Aorta (tissue), 5 donors: ENCODE measurements at places on chromosomes 11 and 22. TPM values are rescaled to one million over a fixed set of nuclear protein-coding genes. Genes with fewer than 3 reads are reported as not detected.

CASP5 gene
- polyA plus RNA-seq = not detected

GRCh38 chr11:60607483-60607882, 91.9 kb upstream of the MS4A8 start:
- H3K27ac ChIP-seq = no peak overlapping the region
- H3K4me3 ChIP-seq = no peak overlapping the region
- H3K36me3 ChIP-seq = no peaks in the 10 kb centered on the region
- no peaks in the 10 kb centered on the region for H3K4me1 ChIP-seq

GRCh38 chr11:46698597-46698996, 1.8 kb downstream of the ARHGAP1 start:
- DNase-seq = no peak
- H3K4me1 ChIP-seq = peaks cover 3% of the 10 kb centered on the region
- H3K27ac ChIP-seq = no peak overlapping the region
- no peak overlapping the region for H3K4me3 ChIP-seq
- peaks cover 4% of the 10 kb centered on the region for H3K36me3 ChIP-seq

GRCh38 chr22:43114958-43115357, 4.4 kb downstream of the BIK start:
- H3K4me3 ChIP-seq = no peak overlapping the region
- no peak overlapping the region for H3K27ac ChIP-seq
- DNase-seq = no peak
- no peaks in the 10 kb centered on the region for H3K4me1 ChIP-seq

DNA sequence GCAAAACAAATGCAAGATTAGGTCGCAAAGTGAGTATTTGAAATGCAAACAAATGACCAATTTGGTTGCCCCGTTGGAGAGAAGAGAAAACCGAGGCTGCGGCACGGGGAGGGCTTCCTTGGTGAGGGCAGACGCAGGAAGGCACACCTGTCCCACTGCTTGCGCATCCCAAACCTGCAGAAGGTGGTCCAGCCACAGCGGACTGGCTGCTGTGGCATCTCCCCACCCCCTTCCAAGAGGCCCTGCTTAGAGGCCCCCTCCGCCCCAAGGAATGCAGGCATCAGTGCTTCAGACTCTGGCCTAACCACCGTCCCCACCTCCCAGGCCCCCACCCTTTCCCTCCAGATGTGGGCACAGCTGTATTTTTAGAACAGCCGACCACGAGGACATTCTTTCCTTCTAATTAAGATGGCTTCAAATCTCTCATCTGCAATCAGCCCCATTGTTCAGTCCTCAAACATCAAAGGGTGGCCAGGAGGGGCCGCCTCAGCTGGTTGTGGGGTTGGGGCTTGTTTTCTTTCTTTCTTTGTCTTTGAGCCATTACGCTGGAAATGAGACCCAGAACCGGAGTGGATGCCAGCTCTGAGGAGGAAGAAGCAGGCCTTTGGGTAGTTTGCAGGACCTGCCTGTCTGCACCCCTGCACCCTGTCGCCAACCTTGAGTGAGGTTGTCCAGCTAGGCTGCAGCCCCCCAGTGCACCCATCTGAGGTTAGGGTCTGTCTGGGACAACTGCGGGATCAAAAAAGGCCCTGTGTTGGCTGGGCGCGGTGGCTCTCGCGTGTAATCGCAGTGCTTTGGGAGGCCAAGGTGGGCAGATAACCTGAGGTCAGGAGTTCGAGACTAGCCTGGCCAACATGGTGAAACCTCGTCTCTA, 9.4 kb upstream of the DERL3 start:
- no peaks in the 10 kb centered on the region for H3K4me1 ChIP-seq
- H3K27me3 ChIP-seq = no peaks in the 10 kb centered on the region
- H3K27ac ChIP-seq = no peak overlapping the region
- no peak overlapping the region for H3K4me3 ChIP-seq
- H3K36me3 ChIP-seq = no peaks in the 10 kb centered on the region

- no peaks in the 10 kb centered on the region for H3K4me1 ChIP-seq
- H3K36me3 ChIP-seq = no peaks in the 10 kb centered on the region
- no peaks in the 10 kb centered on the region for H3K27me3 ChIP-seq
- no peak overlapping the region for H3K27ac ChIP-seq
- H3K4me3 ChIP-seq = no peak overlapping the region
These were observed 71.6 kb downstream of the LRP5 start for GRCh38 chr11:68383976-68384501.

- H3K27ac ChIP-seq = no peak overlapping the region
- no peaks in the 10 kb centered on the region for H3K4me1 ChIP-seq
- no peaks in the 10 kb centered on the region for H3K27me3 ChIP-seq
These were observed 22.6 kb upstream of the ADSL start for GRCh38 chr22:40323681-40324171.

GRCh38 chr11:47152953-47153950, 23.4 kb downstream of the ARFGAP2 start:
- no peak overlapping the region for H3K4me3 ChIP-seq
- H3K27ac ChIP-seq = no peak overlapping the region
- peak; percentile 78 for DNase-seq
- no peaks in the 10 kb centered on the region for H3K27me3 ChIP-seq
- no peaks in the 10 kb centered on the region for H3K4me1 ChIP-seq

DNA sequence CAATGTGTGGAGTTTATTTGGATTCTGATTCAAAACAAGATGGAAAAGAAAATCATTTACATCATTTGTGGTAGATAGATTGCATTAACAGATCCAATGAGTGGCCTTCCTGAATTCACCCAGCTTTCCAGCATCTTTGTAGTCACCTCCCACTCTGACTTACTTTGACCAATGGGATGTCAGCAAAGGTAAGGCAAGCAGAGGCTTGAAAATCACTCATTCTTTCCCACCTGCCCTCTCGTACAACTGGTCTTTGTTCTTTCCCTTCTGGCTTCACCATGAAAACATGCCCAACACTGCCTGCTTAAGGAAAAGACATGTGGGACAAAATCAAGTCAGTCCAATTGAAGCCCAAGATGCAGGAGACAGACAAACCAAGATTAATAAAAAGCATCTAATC, 202.1 kb downstream of the TTC28 start:
- DNase-seq = no peak
- H3K36me3 ChIP-seq = no peaks in the 10 kb centered on the region
- H3K4me3 ChIP-seq = no peak overlapping the region
- H3K4me1 ChIP-seq = no peaks in the 10 kb centered on the region

- H3K4me3 ChIP-seq = no peak overlapping the region
- H3K27ac ChIP-seq = no peak overlapping the region
- peak; percentile 77 for DNase-seq
- no peaks in the 10 kb centered on the region for H3K4me1 ChIP-seq
- no peaks in the 10 kb centered on the region for H3K27me3 ChIP-seq
These were observed 38.2 kb downstream of the KIAA0930 start for GRCh38 chr22:45202333-45203149.

DNA sequence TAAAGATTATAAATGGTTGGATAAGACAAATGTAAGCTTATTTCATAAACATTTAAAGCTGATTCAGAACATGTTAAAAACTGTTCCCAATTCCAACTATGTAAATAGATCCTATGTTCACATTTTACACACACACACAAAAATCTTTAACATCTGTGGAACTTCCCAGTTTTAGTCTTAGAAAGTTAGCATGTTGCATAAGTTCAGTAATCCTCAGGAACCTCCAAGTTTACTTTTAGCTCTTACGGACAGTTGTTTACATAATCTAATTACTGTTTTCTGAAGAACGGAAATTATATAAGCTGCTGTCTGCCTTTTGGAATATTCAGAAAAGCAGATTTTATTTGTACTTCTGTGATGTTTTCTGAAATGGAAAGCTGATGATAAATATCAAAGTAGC, 53.3 kb downstream of the PANX1 start:
- DNase-seq = no peak
- no peaks in the 10 kb centered on the region for H3K27me3 ChIP-seq
- no peak overlapping the region for H3K27ac ChIP-seq
- no peak overlapping the region for H3K4me3 ChIP-seq
- peaks cover 18% of the 10 kb centered on the region for H3K36me3 ChIP-seq

DNA sequence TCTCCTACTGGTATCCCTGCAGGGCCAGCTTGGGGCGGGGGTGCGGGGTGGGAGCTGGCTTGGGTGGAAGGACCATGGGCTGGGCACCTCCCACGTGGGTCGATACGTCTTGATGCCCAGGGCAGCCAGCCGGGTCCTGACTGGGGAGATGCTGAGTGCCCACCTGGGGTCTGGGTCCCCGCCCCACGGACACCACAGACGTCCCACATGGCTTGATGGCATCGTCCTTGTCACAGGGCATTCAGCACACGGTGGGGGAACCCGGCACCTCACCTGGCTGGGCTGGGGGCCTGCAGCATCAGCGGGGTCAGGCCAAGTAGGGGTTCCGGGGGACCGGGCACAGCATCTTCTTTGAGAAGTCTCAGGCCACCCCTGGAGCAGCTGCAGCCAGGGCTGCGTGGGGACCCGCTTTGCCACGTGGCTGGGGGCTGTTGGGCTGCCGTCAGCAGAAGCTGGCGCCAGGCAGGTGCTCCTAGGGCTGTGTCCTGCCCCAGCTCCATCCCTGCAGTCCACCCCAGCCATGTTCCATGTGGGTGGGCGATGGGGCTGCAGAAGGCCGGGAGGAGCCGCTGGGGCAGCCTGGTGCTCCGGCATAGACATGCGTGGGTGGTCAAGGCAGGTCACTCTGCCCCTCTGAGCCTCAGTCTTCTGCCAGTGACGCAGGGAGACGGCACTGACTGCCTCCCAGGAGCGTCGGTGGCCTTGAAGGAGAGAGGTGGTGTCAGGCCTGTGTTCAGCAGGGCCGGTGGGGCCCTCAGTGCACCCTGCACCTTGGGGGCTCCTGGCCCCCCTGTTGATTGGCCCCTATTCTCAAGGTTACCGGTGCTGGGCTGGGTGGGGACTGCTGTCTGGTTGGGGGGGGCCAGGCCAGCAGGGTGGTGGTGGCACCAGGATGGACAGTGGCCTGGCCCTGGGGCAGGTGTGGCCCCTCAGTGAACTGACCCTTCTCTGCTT, 8.4 kb downstream of the SELENOO start:
- no peak overlapping the region for H3K27ac ChIP-seq
- H3K36me3 ChIP-seq = no peaks in the 10 kb centered on the region
- no peak for DNase-seq

- DNase-seq = no peak
- H3K4me1 ChIP-seq = no peaks in the 10 kb centered on the region
- no peaks in the 10 kb centered on the region for H3K36me3 ChIP-seq
These were observed 11.1 kb downstream of the APOL5 start for GRCh38 chr22:35728639-35729308.

LRRC10B gene
- polyA plus RNA-seq = not detected

DNA sequence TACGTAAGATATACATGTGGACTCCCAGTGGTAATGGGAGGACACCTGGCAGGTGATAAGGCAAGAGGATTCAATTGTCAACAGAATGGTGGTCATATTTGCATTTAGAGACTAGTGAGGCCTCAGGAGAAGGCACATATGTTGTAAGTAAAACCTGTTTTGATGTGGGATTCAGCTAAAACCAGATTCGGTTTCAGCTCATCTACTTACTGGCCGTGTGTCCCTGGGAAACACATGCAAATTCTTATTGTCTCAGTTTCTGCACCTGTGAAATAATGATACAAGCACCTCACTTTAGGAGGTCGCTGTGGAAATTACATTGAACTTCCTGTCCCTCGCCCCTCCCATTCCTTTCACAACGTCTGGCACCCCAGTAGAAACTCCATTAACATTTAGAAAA, 78.9 kb upstream of the FIBIN start:
- H3K4me1 ChIP-seq = peaks cover 2% of the 10 kb centered on the region
- no peak for DNase-seq
- H3K36me3 ChIP-seq = no peaks in the 10 kb centered on the region

MPZL3 gene
- 0.33 TPM for polyA plus RNA-seq

FIBIN gene
- polyA plus RNA-seq = 56.3 TPM

KCNK7 gene
- 7.3 TPM for polyA plus RNA-seq

OR8D4 gene
- polyA plus RNA-seq = not detected

LRP4 gene
- 0.90 TPM for polyA plus RNA-seq

- H3K4me1 ChIP-seq = no peaks in the 10 kb centered on the region
- no peak overlapping the region for H3K27ac ChIP-seq
- H3K36me3 ChIP-seq = no peaks in the 10 kb centered on the region
- DNase-seq = no peak
- no peak overlapping the region for H3K4me3 ChIP-seq
These were observed 505.4 kb downstream of the BRD1 start for GRCh38 chr22:49322231-49322630.

- no peak overlapping the region for H3K4me3 ChIP-seq
- no peaks in the 10 kb centered on the region for H3K4me1 ChIP-seq
- H3K27me3 ChIP-seq = no peaks in the 10 kb centered on the region
- no peaks in the 10 kb centered on the region for H3K36me3 ChIP-seq
These were observed 39.5 kb upstream of the EMID1 start for GRCh38 chr22:29166180-29166579.

DNA sequence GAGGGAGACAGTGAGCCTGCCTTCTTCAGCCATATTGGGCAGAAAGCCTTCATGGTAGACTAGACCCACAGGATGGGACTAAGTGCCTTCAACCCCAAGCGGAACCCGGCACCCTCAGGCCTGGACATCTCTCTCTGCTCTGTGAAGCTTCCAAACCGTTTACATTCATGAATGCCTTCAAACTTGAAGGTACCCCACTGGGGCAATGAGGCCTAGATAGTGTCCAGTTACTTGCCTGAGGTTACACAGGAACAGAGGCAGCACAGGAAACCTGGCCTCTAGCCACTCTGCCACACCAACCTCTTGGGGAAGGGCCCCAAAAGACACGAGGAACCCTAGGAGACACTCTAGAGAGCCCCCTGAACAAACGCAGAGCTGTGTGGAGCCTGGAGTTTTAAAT, 14.5 kb upstream of the CYP2R1 start:
- no peaks in the 10 kb centered on the region for H3K36me3 ChIP-seq
- no peak overlapping the region for H3K27ac ChIP-seq
- DNase-seq = no peak
- H3K27me3 ChIP-seq = no peaks in the 10 kb centered on the region
- H3K4me1 ChIP-seq = no peaks in the 10 kb centered on the region

OR4D5 gene
- polyA plus RNA-seq = not detected

DNA sequence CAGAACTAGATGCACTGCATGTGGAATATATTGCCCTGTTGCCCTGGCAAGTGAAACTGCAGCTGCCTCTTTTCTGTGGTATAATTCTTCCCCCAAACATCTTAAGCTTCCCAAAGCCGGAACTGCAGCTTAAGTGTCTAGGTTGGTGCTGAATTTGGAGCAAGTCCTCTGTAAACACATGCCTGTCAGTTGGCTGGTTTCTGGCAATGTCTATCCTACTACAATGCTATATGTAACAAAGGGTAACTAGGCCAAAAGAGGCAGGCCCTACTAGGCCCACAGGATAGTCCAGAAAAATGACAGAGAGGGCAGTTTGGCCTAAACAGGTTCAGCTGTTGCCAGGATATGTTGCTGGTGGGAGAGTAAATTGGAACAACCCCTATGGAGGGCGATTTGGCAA, 27.9 kb downstream of the ASCC2 start:
- no peak overlapping the region for H3K4me3 ChIP-seq
- peaks cover 4% of the 10 kb centered on the region for H3K36me3 ChIP-seq
- no peak overlapping the region for H3K27ac ChIP-seq
- H3K4me1 ChIP-seq = no peaks in the 10 kb centered on the region

DNA sequence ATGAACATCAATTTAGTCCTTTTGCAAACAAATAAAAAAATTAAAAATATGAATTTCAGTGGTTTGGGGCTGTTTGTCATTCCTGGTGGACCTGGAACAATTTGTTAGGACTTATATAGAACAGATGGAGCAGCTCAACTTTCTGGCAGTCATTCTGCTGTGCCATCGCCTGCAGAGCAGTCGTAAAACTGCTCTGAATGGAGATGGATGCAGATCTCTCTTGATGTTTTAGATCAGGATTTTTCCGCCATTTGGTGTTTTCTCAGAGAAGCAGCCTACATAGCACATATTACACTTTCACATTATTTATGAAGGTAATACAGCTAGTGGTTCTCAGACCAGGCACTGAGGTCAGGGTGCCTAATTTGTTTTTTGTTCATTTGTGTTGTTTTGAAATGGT, 31.8 kb upstream of the HSPA8 start:
- DNase-seq = no peak
- H3K27me3 ChIP-seq = no peaks in the 10 kb centered on the region
- no peaks in the 10 kb centered on the region for H3K4me1 ChIP-seq
- H3K36me3 ChIP-seq = no peaks in the 10 kb centered on the region
